ENCODE measurements at places on chromosomes 16 and 17. TPM values are rescaled to one million over a fixed set of nuclear protein-coding genes. Genes with fewer than 3 reads are reported as not detected.

CIBAR2 gene
- not detected for total RNA-seq

ACSM2B gene
- total RNA-seq, result not detected

KRTAP4-3 gene
- total RNA-seq, result not detected

ABCA6 gene
- total RNA-seq, result not detected

NME2 gene
- total RNA-seq, result 1,867 TPM

CAPNS2 gene
- total RNA-seq, result 0.08 TPM

RPH3AL gene
- total RNA-seq, result 34.2 TPM

TVP23A gene
- total RNA-seq, result 0.20 TPM

ASPA gene
- total RNA-seq, result not detected

ADAT1 gene
- 35.4 TPM for total RNA-seq

SALL1 gene
- 0.29 TPM for total RNA-seq

CCR7 gene
- 0.50 TPM for total RNA-seq

CCL4L2 gene
- not detected for total RNA-seq

FN3KRP gene
- total RNA-seq, result 69.8 TPM

KRTAP4-5 gene
- not detected for total RNA-seq

PFAS gene
- 42.0 TPM for total RNA-seq

ABCC11 gene
- total RNA-seq, result 0.06 TPM

LYRM9 gene
- total RNA-seq, result 1.9 TPM

ABCA9 gene
- not detected for total RNA-seq

HS3ST4 gene
- not detected for total RNA-seq

WFDC1 gene
- total RNA-seq, result not detected
